ENCODE measurements at places on chromosomes 1 and 21.

GRCh38 chr1:87329526-87330056, 911 bp downstream of the LMO4 start:
- DNase-seq: no peak

DNA sequence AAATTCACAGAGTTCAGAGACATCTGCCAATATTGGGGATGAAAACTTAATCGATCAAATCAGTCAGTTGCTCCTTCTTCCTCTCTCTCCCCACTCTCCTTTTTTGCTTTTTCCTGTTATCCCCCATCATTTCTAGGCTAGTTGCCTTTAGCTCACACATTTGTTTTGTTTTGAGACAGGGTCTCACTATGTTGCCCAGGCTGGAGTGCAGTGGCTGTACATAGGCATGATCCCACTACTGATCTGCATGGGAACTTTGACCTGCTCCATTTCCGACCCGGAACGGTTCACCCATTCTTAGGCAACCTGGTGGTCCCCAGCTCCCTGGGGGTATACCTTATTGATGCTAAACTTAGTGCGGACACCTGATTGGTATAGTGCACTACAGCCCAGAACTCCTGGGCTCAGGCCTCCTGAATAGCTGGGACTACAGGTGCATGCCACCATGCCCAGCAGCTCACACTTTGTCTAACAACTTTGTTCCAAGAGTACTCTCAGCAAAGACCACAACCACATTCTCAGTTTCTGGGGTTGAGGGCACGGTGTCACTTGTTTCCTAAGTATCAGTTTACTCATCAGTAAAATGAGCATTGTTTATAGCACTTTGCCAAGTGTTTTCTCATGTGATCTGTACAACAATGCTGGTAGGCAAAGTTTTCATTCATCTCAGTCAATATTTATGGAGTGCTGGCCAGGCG, 6.7 kb upstream of the ELOA start:
- no peak for DNase-seq

GRCh38 chr1:7063981-7064380, 278.7 kb downstream of the CAMTA1 start:
- no peak for DNase-seq

GRCh38 chr21:28817871-28818270, 174.8 kb downstream of the LTN1 start:
- DNase-seq: no peak

- no peak for DNase-seq
Measured at GRCh38 chr1:190608282-190608681, 130.6 kb upstream of the BRINP3 start.

GRCh38 chr1:116556289-116557006, 14.4 kb downstream of the CD58 start:
- DNase-seq: no peak

DNA sequence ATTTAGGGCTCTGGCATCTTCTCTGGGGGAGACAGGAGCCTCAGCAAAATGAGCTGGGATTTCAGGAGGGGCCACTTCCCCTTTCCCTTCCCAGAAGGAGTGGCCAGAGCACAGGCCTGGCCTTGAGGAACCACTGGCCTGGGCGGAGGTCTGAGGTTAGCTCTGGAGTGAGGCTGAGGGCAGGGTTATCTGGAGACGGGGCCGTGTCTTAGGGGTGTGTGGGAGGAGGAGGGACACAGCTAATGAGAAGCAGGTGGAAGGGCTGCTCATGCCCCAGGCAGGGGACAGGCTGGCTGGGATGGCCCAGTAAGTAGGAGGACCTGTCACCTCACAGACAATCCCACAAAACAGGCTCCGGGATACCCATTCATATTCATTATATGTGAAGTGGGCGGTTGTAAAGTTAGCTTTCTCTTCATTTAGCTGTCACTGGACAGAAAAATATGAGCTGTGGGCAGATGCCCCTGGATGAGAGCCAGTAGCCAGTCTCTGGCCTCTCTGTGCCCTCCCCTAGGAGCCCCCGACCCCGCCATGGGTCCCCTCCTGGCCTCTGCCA, 12.4 kb downstream of the ALX3 start:
- DNase-seq: no peak

- DNase-seq: no peak
Measured at GRCh38 chr1:167438171-167439138, 79.9 kb downstream of the CD247 start.

GRCh38 chr1:209323743-209324142, 259.8 kb upstream of the CAMK1G start:
- no peak for DNase-seq

DNA sequence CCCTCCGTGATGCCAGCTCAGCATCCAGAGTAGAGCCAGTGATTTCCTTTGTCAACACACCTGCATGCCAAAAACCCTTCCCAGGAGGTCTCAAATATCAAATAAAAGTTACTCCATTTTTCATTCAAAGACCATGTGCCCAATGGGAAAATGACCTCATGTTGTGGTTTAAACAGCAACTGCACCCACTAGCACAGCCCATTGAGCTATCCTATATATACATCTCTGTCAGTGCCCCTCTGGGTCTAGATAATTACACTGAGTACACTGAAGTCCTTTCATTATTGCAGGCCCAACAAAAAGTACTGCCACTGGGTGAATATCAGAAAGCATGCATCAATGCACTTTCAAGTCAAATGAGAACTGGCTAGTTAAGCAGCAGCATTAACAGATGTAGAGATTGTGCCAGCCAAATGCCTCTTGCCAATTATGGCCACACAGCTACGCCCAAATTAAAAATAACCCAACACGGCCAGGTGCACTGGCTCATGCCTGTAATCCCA, 117.7 kb downstream of the SLC45A1 start:
- no peak for DNase-seq

GRCh38 chr1:228742281-228742860, 7.1 kb downstream of the RHOU start:
- no peak for DNase-seq

DNA sequence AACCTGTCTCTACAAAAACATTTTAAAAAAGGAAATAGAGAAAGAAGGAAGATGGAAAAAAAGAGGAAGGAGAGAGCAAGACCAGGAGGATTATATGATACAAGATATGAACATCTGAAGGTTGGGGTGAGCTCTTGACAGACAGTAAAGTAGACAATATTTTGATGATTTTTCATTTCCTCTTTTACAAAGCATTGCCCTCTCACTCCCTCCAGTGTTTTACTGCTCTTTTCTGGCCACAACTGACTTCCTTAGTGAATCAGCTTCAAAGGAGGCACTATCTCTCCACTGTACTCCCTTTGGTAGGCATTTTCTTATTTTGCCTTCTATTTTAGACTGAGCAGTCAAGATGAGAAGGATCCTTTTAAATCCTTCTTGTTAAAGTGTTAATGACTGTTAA, 296.7 kb downstream of the KCTD3 start:
- DNase-seq: no peak

- no peak for DNase-seq
Measured at GRCh38 chr1:235767795-235768194, 98.9 kb downstream of the LYST start.

Data from effector CD8-positive, alpha-beta T cell (primary cell).